NCI-H460 (cell line): ENCODE measurements at places on chromosomes 3 and 15.

GRCh38 chr3:66497288-66497984, 3.4 kb downstream of the LRIG1 start:
- DNase-seq = no peak

DNA sequence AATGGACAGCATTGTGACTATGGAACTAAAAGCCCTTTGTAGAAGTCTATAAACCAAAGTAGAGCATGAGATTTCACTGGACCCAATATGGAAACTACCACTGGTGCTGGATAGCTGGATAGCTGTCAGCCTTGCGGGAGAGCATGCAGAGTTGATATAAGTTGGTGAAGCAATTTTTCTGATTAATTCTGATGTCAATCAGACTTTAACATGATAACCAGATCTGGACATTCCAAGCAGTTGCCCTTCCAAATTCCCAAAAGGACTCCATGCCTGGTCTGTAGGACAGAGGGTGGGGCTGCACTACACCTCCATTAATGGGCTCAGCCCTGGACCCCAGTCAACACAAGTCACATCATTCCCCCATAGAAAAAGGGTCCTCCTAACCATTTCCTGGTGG, 437.8 kb downstream of the NTRK3 start:
- no peak for DNase-seq

- no peak for DNase-seq
These were observed 426.7 kb upstream of the FRG2C start for GRCh38 chr3:75237477-75237876.

DNA sequence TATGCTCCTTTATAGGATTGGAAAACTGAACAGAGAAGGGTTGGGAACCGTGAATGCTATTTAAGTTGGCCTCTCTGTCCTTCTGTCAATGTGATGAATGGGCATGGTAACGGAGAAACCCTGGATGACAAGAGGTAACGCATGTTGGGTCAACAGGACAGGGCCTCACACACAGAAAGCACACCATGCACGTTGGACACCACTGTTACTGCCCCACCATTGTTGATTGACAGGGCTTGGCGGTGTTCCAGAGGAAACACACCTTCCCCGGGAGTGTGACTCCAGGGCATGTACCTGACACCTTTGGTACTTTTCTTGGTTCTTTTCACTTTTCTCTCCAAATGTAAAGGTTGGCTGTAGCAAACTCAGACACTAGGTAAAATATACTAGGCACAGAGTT, 548.5 kb downstream of the OCA2 start:
- no peak for DNase-seq

GRCh38 chr15:48624700-48625099, 20.8 kb downstream of the FBN1 start:
- no peak for DNase-seq

GRCh38 chr15:59169251-59169708, 37.4 kb upstream of the LDHAL6B start:
- no peak for DNase-seq

DNA sequence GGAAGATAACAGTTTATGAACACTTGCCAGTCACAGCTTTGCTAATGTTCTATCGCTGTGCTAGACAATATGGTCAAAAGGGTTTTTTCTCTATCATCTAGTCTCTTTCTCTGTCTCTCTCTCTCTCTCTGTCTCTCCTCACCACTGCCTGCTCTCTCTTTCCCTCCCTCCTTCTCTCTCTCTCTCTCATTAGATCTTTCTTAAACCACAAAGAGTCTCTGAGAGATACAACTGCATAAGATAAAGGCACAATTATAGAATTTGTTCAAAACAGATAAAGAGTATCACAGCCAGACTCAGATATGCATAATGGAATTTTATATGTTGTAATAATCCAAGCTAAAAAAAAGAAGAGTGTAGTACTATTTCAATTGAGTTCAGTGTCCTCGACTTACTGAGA, 258.4 kb downstream of the MECOM start:
- DNase-seq = no peak

DNA sequence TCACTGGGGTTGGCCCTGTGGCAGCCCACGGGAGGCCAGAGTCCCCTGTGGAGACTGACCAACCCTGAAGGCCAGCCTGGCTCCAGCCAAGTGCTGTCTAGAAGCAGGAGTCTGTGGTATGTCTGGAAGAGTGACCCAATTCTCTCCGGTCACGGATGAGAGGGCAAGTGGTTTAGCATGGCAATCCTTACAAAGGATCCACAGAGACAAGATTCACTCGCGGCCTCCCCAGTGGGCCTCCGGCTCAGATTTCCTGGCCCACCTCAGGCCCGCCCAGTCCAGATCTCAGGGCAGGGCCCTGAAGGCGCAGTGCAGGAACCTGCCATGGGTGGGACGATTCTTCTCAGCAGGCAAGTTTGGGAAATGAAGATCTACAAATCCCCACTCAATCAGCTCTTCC, 5.0 kb upstream of the BCL2L10 start:
- no peak for DNase-seq
